ENCODE measurements at places on chromosomes 13 and 19.

GRCh38 chr19:30340771-30341561, 31.2 kb upstream of the ZNF536 start:
- no peak for DNase-seq

GRCh38 chr19:39679791-39680168, 24.1 kb downstream of the LGALS16 start:
- DNase-seq, result no peak

GRCh38 chr19:6532244-6532999, 1.6 kb downstream of the TNFSF9 start:
- no peak for DNase-seq

DNA sequence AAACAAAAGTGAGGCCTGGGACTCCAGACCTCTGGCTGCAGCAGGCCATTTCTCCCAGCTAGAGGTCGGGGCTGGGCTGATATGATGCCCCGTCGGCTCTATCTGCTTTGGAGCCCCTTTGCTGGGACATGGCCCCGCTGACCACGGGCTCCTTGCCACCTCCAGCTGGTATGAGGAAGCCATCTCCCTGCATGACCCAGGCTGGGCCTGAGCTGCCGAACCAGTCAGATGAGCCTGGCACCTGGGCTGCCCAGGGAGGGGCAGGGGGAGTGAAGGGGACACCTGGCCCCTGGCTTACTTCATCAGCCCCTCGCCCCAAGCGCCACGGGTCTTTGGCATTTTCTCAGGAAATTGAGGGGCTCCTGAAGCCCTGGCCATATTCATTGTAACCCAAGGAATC, 7.8 kb downstream of the ZSWIM4 start:
- DNase-seq, result no peak

- no peak for DNase-seq
Observed at GRCh38 chr19:35851213-35852028, 883 bp downstream of the NPHS1 start.

DNA sequence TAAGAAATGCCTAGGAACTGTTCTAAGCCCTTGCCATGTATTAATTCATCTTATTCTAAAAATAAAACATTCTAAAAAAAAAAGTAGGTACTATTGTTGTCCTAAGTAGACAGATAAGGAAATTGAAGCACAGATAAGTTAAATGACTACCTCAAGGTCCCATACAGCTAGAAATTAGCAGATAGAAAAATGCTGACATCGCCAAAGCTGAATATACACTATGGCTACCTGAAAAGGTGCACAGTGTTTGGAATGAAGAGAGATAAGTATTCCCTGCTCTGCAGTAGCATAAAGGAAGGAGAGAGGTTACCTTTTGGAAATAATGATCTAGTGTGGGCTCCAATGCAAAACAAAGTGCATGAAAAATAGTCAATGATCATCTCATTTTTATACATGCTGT, 65.3 kb downstream of the DCT start:
- DNase-seq, result no peak

DNA sequence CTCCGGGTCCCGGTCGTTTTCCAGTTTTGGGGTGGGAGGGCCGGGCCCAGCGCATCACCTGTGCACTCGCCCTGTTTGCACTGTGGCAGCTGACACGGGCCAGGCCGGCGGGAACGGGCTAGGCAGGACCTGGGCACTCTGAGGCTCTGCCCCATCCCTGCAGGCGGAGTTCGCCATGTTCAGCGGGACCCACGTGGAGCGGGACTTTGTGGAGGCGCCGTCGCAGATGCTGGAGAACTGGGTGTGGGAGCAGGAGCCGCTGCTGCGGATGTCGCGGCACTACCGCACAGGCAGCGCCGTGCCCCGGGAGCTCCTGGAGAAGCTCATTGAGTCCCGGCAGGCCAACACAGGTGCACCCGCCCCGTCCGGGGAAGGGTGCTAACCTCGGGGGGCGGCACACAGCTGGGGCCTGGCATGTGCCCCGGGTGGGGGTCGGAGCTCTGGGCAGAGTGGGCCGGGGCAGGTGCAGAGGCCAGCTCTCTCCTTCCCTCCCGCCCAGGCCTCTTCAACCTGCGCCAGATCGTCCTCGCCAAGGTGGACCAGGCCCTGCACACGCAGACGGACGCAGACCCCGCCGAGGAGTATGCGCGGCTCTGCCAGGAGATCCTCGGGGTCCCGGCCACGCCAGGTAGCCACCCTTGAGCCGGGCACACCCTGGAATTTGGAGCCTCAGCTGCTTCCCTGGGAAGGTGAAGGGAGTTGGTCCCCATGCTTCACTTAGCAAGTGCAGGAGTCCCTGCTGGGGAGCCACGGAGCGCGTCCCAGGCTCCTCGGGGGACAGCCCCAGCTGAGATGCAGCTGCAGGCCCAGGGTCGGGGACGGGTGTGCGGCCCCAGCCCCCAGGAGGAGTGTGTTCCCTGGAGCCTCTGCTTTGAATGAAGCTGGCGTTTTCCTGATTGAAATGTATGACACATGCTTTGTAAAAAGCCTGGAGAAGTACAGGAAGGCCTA, 9.3 kb upstream of the ZNF554 start:
- no peak for DNase-seq

DNA sequence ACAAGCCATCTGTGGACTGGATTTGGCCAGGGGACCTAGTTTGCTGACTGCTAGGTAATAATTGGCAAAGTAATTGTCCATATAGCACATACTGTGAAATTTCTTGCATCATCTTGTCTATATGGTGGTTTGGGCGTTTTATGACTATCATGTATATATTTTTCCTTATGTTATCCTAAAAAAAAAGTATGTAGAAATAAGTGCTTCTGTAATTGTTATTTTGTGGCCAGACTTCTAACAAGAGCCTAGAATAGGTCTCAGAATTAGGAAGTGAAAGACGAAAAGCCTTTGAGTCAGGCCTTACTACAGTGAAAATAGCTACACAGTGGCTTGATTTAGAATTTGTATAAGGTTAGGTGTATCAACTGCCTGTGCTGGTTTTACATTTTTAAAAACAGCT, 4.2 kb downstream of the FNDC3A start:
- no peak for DNase-seq
